ENCODE measurements at places on chromosomes 3 and 15.

GRCh38 chr3:107117922-107118536, 259.2 kb upstream of the CCDC54 start:
- peak; percentile 12 for DNase-seq

- DNase-seq = no peak
These were observed 27.4 kb downstream of the CALML4 start for GRCh38 chr15:68177742-68178141.

- DNase-seq = no peak
These were observed 155.2 kb downstream of the NSMCE3 start for GRCh38 chr15:29114221-29115092.

- DNase-seq = peak; percentile 92
These were observed at the start of gene RPL39L for GRCh38 chr3:187139126-187139894. RPL39L (minus strand) TSS chr3:187139496; CDS start chr3:187121300, 18,196 bp downstream.

- no peak for DNase-seq
These were observed 19.6 kb upstream of the DGKG start for GRCh38 chr3:186381424-186382216.
